AG09309 (cell line): ENCODE measurements at places on chromosomes 6 and 20.

DNA sequence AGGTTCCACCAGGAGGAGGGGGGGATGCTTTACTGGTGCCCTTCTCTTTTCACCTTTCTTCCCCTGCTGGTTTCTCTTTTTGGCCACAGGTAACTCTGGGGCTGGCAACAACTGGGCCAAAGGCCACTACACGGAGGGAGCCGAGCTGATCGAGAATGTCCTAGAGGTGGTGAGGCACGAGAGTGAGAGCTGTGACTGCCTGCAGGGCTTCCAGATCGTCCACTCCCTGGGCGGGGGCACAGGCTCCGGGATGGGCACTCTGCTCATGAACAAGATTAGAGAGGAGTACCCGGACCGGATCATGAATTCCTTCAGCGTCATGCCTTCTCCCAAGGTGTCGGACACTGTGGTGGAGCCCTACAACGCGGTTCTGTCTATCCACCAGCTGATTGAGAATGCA lies 4.4 kb downstream of the TUBB1 start:
- DNase-seq: no peak

GRCh38 chr20:56857950-56858349 lies 228.8 kb downstream of the TFAP2C start:
- DNase-seq: no peak

- DNase-seq: no peak
Measured at GRCh38 chr20:41330941-41331340, 9.7 kb upstream of the LPIN3 start.

DNA sequence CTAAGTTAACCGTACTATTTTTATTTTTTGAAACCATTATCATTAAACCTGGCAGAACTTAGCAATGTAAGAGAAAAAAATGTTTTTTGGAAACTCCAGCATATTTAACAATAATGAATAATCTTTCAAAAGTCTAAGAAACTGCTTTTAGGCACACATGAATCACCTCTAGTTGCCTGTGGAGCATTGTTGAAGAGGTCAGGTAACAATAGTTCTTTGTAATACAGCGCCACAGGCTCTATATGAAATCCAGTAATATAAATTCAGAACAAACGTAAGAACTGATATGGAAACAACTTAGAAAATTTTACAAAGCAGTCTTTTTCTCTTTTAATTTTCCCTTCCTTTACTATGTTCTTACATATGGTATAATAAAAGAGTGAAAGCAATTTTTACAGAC lies 10.3 kb downstream of the LYRM4 start:
- no peak for DNase-seq

DNA sequence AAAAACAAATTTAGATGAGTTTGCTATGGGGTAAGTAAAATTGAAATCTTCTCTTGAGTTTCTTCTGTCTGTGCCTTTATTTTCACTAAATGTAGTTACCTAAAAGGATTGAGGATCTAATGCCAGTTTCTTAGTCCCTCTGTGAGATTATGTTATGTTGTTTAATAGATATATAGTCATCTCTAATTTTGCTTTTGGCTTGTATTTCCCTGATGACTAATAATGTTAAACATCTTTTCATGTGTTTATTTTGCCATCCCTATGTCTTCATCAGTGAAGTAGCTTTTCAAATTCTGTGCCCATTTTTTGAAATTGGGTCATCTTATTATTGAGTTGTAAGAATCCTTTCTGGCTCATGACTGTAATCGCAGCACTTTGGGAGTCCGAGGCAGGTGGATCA lies 13.7 kb downstream of the QRSL1 start:
- no peak for DNase-seq

DNA sequence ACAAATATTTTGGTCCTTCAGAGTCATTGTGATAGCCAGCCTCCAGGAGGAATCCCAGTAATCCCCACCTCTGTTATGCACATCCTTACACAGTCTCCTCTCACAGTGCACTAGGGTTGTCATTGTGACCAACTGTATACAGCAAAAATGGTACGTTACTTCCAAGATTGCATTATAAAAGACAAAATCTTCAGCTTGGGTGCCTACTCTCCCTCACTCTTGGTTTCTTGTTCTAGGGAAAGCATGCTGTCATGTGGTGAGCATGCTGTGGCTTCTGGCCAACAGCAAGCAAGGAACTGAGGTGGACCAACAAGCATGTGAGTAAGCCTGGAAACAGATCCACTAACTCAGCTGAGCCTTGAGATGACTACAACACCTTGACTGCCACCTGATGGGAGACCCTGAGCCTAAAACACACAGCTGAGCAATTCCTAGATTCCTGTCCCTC lies 130.1 kb upstream of the DST start:
- peak; percentile 50 for DNase-seq

DNA sequence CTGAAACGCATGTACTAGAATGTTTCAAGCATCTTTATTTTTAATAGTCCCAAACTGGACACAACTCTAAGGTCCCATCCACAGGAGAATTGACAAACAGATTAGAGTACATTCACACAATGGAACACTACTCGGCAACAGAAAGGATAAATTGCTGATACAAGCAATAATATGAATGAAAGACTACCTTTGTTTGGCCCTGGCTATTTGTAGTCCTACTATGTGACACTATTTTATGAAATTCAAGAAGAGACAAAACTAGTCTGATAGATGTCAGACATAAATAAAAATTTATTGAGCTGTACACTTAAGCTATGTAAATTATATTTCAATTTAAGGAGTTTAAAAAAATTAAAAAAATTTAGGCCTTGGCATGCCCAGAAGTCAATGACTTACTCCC lies 28.0 kb upstream of the RNF24 start:
- DNase-seq: no peak

DNA sequence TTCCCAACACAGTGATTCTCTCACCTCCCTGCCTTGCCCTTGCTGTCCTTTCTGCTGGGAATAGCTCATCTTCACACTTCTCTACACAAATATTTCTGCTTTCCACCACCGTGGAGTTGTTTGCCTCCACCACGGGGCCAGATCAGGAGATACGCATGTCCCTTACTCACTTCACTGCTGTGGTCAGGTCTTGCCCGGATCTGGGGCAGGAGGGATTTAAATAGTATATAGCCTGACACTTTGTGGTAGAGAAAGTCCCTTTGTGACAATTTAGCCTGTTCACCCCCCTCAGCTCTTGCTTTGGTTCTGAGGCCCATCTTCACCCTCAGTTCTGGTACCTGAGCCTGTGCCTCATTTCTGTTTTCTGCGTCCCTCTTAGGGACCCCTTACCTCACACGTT lies 92.6 kb upstream of the PREP start:
- no peak for DNase-seq

GRCh38 chr20:31523361-31524283 lies 9.4 kb downstream of the HM13 start:
- DNase-seq: no peak

DNA sequence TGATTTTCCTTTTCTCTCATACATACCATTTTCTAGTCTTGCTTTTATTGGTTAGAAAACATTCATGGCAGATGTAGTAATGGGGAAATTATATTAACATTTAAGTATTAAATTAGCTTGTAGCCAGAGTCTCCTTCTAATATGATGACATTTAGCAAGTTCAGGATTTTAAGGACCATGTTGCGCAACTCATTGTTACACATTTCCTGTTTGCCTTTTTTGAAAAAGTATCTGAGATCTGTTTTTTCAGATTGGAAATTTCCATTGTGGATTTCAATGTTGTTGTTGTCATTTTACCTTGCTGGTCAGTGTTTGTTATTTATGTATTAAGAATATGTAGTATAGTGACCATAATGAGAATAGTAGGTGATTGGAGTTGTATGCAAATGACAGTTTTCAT lies 38.7 kb downstream of the CDKAL1 start:
- DNase-seq: peak; percentile 28

DNA sequence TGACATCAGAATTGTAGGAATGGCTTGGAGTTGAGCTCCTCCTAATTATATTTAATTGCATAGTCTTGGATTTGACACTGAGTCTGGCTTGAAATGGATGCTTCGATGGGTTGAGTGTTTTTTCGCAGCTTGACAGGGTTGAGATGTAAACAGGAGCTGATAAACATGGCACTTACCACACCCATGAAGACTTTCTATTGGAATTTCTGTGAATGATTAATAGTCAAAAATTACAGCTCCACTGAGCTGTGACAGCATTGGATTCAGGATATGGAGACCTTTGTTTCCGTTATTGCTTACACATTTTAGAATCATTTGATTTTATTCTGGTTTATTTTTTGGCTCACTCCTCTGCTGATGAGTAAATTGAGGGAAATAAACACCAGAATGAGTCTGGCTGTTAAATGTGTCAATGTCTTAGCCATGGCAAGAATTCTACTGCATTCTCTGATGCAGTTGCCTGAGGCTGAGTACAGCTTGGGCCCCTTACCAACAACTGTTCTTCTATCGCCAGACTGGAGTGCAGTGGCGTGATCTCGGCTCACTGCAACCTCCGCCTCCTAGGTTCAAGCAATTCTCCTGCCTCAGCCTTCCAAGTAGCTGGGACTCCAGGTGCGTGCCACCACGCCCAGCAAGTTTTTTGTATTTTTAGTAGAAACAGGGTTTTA lies 128.1 kb upstream of the DOK5 start:
- DNase-seq: no peak

DNA sequence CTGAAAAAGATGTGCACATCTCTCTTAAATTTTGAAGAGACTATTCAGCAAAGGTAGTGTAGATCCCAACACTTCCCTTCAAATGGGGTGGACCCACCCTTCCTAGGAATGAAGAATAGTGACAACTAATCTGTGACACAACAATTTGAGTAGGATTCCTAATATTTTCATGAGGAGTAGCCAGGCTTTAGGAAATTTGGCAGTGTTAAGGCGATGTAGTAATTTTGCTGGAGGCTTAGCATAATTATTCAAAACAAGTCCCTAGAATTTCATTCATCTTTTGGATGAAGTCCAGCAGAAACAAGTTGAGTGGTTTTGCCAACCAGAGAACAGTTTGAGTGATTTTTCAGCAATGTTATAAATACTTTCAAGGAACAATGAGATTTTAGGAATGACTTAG lies 52.4 kb downstream of the ELOVL4 start:
- DNase-seq: no peak

- DNase-seq: no peak
Measured at GRCh38 chr6:345747-346385, 45.7 kb upstream of the IRF4 start.

GRCh38 chr6:143337201-143337949 lies 113.1 kb downstream of the ADAT2 start:
- no peak for DNase-seq

GRCh38 chr20:57061051-57061900 lies 205.2 kb downstream of the BMP7 start:
- DNase-seq: no peak

GRCh38 chr20:19473922-19474286 lies 261.5 kb downstream of the SLC24A3 start:
- no peak for DNase-seq

DNA sequence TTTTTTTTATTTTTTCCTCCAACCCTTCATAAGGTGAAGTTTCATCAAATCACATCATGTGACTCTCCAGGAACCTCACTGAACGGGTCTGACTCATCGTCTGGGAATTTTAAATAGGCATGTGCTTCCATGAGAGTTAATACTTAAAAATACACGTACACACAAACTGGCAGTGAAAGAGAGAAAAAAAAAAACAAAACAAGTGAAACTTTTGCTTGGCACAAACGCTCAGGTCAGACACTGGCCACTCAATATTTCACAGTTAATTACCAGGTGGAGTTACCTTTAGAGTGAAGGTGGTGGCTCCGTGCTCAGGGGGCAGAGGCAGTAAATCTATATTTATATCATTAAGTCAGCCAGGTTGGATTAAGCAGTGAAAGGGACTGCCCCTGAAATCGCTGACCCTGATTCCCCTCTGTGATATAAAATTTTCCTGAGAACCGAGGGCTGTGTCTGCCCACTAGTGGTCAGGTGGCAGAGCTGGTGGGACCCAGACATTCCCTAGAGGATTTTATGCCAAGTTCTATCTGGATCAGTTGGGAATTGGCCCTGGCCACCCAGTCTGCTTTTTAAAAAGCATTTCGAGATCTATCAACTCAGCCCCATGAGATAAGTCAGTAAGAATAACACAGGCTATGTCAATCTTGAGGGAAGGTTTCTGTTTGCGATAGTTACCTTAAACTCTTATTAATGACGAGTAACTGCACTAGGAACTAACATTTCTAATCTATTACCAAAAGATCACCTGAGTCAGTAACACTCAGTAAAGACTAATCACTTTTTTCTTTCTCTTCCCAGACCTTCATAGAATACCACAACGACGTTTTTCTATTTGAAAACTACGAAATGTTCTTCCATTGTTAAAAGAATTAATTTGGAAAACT lies 259.1 kb downstream of the HDGFL1 start:
- peak; percentile 86 for DNase-seq

DNA sequence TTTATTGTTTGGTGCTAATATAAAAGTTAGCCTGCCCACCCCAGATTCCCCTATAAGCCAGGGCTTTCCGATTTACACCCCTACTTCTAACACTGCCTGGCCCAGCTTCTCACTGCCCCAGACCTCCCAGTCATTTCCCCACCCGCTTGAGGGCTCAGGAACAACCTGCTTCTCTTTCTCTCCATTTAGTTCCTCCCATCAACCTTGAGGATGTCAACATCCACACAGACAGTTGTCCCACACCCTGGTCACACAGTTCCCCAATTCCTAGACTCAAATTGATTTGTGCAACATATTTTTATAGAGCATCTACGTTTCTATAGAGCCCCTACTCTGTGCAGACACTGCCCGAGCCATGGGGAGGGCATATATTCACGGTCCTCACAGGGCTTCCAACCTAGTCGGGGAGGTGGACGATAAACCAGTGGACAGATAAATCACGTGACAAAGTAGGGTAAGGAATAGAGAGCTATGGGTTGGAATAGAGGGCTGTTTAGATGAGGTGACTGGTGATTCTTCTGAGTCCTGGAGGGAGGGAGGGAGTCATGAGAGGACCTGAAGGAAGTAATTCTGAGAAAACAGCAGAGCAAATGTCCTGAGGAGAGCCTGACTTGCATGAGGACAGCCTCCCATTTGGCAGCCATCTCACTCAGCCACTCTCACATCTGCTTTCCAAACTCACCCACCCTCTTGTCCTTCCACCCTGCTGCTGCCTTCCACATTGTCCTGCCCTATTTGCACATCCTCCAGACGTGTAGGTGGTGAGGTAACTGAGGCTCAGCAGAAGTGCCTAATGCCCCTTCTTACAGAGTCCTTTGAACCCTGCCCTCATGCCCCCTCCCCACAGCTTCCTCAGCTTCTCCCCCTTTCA lies 6.3 kb downstream of the GABRR2 start:
- no peak for DNase-seq

DNA sequence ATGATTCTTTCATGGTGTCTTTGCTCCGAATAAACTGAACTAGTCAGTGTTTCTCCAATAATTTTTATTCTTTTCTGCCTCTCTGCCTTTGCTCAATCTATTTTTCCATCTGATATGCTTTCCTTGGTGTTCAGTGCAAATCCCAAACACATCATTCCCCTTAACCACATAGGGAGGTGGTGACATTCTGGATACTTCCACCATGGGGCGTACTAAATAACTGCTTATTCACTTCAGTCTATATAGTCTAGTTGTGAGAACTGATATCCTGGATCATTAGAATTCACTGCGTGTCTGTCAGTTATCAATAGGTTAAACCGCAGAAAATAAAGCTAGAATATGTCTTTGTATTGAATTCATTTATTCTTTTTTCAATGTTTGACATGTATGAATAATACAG lies 83.1 kb downstream of the KCNQ5 start:
- DNase-seq: no peak

- no peak for DNase-seq
Measured at GRCh38 chr20:34527016-34527415, 10.8 kb downstream of the DYNLRB1 start.

- DNase-seq: peak; percentile 18
Measured at GRCh38 chr6:152552616-152553209, 84.4 kb downstream of the SYNE1 start.
